NCI-H510A (cell line): ENCODE measurements at places on chromosomes 13 and 19.

- DNase-seq = no peak
Measured at GRCh38 chr19:35311901-35312665, 16.9 kb upstream of the CD22 start.

DNA sequence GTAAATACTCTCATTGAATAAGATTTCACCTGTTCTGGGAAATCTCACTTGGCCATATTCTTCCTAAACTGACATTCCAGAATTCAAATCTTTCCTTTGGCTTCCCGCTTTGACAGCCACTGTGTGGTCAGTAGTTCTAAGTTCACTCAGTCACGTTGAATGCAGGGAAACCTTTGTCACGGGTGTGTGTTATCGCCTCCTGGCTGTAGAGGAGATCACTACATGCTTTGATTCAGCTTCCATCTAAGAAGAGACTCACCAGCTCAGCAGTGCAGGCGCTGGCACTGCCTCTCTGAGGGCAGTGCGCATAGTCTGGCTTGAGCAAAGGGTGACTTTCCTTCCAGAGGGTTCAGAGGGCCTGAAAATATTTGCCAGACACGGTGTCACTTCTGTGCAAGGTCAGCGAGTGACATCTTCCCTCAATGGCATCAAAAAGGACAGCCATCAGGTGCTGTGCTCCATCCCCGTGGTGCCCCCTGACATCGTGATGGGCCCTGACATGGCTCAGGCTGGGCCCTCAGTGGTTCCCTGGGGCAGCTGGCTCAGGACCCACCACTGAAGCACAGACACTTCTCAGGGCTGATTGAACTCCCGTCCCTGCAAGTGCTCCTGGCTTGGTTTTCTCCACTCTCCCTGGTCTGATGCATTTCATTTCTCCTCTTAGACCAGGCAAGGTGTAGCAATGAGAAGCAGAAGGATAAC, 635.4 kb upstream of the ARGLU1 start:
- no peak for DNase-seq

DNA sequence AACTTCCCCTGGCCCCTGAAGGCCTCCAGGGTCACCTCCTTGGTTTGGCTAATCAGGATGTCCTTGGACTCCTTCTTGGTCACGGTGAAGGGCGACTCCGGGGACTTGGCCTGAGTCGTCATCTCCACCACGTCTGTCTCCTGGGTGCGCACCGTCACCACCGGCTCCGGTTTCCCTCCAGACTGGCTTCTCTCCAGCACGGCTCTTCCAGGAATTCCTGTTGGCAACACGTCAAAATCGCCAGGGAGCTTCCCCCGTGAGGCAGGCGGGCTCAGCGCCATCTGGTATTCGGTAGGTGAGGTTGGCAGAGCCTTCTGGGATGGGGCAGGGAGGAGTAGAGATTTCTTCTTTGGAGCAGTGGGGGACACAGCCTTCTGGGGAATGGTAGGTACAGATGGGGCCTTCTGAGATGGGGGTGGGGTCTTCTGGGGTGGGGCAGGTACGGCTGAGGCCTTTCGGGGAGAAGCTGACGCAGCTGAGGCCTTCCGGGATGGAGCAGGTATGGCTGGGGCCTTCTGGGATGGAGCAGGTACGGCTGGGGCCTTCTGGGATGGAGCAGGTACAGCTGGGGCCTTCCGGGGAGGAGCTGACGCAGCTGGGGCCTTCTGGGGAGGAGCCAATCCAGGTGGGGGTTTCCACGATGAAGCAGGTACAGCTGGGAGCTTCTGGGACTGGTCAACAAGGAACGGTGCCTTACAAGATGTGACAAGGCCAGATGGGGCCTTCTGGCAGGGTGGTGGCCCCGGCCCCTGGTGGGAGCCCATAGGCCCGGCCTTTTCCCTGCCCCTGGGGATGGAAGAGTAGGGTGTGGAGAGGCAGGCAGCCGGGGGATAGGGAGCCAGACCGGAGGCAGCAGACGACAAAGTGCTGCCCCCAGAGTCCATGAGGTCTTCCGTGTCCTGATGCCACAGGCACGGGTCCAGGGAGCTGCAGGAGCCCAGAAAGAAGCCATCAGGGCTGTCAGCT, 3.8 kb downstream of the GARIN5B start:
- DNase-seq = no peak

DNA sequence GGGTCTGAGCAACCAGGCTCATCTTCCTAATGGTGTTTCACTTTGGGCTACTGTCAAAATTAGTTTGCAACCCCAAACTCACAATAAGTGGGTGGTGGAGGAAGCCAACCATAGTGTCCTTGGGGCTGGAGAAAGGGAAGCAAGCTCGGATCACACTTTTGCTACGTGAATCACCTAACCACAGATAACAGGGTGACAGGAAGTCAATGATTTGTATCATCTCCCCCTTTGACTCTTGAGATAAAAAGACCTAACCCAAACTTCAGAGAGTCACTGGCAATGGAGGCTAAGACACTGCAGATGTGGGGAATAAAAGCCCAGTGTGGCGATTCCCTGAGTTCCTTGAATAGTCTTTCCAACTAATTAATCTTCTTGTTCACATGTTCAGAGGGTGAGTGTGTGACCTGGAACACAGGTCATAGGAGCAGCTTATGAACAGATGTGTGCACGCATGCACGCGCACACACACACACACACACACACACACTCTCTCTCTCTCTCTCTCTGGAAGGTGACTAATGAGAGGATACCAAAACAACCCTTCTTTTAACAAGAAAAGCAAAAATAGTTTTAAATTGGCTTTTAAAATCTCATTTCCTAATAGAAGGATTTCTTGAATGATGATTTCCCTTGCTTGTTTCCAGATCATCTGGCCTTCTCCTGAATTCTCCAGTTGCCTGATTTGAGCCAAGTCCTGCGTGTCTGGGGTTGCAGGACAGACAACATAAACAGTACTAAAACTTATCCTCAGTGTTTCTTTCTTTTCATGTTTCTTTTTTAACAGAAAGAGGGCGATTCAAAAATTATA, 21.2 kb upstream of the DOCK9 start:
- no peak for DNase-seq

GRCh38 chr13:39485314-39485700, 117.7 kb downstream of the LHFPL6 start:
- DNase-seq = no peak

DNA sequence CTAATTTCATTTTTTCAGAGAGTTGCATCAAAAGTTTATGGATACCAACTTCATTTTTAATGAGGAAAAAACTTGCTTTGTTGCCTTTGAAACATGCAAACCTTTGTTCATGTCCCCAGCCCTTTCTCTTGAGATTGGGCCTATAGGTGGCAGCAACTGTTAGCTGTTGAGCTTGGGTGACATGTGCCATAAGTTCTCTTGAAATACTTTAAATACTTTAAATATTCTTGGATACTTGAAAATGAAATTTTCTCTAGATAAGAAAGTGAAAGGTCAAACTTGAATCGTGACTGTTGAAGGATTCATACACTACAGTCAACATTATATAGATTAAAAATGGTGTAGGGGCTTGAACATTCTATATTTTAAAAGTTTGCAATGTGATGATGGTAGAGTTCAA, 294.9 kb downstream of the NDFIP2 start:
- no peak for DNase-seq

DNA sequence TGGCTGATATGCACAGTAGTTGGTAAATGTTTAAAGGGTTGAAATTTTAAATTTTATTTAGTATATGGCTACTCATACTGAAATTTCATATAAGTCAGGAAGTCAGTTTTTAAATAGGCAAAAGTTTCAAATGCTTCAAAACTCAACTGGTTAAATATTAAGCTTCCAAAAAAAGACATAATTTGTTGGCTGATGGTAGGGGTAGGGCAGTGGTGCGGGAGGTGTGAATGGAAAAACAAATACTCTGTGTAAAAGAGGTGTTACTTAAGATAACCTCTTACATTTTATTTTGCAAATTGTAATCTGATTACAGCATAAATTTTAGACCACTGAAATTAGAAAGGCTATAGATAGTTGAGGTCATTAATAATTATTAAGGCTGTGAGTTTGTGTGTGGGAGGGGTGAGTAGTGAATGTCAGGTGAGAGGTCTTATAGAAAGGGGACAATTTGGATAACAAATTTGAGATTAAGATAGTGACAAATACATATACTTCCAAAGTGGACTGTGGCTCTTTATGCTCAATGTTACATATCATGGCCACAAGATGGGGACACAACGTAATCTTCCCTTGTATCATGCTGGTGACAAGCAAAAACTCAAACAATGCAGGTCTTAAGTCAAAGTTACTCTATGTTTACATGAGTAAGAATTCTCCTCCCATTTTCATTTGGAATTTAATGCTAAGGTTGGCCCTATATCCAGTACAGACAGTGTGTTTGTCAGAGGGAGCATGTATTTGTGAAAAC, 36.6 kb upstream of the OXGR1 start:
- no peak for DNase-seq

DNA sequence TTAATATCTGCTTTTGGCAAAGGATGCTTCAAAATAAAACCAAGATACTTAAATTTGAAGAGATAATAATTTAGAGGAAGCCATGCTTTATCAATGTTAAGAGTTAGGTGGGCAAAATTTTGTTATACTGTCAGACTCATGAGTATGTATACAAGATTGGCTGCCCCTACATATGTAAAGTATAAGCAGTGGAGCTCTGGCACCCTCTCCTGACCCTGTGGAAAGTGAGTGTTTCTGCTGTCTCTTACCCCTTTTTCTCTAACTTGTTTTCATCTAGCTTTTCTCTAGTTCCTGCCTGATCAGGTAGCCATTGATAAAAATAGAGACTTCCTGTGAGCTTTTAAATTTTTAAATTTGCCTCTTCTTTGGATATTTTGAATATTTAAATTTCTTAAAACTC, 710.9 kb upstream of the SPRY2 start:
- no peak for DNase-seq

- DNase-seq = no peak
Measured at GRCh38 chr19:1103132-1103707, 574 bp upstream of the GPX4 start.

DNA sequence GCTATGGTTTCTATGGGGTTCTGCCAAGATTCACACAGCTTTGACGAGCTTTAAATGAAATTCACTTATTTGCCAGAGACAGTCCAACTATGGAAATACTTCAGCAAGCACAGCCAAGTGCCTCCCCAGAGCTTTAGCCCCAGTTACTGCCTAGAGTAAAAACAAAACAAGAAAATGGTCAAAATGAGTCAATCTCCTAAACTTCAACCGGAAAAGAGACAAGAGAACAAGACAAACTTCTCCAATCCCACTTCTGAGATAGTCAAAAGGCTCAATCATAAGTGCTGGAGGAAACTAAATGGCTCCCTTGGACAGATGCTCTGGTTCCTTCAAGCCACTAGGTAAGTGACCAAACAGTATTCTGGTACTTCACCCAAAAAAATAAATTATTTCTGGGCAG, 65.8 kb downstream of the KATNAL1 start:
- no peak for DNase-seq

GRCh38 chr13:51541809-51542258, 42.4 kb upstream of the WDFY2 start:
- no peak for DNase-seq

- no peak for DNase-seq
Measured at GRCh38 chr19:5563008-5563431, 4.7 kb downstream of the TINCR start.

GRCh38 chr19:31610018-31610417, 260.8 kb upstream of the TSHZ3 start:
- no peak for DNase-seq

- no peak for DNase-seq
Measured at GRCh38 chr13:50080203-50080910, 65.1 kb downstream of the KCNRG start.

GRCh38 chr19:45122832-45123231, 29.9 kb downstream of the PPP1R37 start:
- no peak for DNase-seq

- DNase-seq = no peak
Measured at GRCh38 chr13:25874064-25874737, 177.6 kb downstream of the SHISA2 start.

DNA sequence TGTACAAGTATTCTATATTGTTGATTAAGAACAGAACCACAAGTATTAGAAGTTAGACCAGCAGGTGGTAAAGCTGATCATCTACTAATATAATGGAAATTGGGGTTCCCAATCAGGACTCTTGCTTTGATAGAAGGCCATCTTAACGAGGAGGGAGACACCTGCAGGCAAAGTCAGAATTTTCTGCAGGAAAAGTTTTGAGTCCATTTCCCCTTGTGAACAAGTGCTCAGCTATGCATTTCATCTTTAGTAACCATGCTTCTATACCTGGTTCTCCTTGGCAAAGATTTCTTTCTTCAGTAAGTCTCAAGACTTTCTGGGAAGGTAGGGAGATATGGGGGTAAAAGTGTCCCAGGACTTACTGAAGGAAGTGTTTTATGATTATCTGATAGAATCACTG, 36.1 kb upstream of the USPL1 start:
- DNase-seq = no peak

DNA sequence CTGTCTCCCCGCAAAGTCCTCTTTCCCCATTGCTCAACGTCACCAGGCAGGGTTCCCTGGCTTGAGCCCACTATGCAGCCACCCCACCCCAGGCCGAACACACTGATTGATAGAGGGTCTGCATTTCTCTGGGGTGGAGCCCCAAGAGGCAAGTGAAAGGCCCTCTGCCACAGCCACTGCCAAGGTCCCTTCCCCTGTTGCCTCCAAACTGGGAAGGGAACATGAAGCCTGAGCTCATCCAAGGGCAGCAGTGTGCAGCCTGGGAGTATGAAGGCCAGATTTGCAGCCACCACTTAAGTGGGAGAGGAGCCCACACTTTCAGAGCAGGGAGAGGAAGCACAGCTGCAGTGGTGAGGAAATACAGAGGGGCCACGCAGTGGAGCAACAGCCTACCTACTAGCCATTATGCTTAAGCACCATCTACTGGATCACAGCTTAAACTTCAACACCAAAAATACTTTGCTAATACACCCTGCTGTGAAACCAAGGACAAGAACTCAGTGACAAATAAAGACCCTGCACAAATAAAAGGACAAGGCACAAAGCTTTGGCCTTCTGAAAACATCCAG, 48.6 kb downstream of the UBL3 start:
- no peak for DNase-seq

- DNase-seq = peak; percentile 6
Measured at GRCh38 chr13:107329991-107330390, 762.1 kb upstream of the ARGLU1 start.

DNA sequence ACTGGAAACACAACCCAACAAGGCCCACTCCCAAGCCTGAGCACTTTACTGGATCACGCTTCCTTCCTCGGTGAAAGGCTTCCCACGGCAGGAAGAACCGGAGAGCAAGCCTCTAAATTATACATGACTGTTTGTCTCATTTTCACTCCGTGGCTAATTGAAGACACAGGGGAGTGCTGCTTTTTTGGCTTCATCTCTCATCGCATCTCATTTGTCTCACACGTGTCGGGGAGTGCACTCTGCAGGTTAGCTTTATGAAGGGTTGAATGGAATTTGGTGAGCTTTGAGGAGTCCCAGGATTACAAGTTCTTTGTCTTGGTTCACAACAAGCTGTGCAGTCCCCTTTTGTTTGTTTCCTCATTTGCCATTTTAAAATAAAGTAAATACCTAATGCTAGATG, 544.6 kb downstream of the GPC6 start:
- no peak for DNase-seq

DNA sequence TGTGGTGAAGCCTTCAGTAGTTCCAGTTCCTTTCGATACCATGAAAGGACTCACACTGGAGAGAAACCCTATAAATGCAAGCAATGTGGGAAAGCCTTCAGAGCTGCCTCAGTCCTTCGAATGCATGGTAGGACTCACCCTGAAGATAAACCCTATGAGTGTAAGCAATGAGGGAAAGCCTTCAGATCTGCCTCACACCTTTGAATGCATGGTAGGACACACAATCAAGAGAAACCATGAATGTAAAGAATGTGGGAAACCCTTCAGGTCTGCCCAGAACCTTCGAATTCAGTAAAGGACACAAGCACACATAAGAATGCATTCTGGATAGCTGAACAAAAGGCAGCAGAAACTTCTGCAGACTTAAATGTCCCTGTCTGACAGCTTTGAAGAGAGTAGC, 18.3 kb downstream of the ZNF69 start:
- DNase-seq = no peak
